ENCODE measurements at places on chromosomes 12 and 14. TPM values are rescaled to one million over a fixed set of nuclear protein-coding genes. Genes with fewer than 3 reads are reported as not detected.

TMEM119 gene
- 0.08 TPM for total RNA-seq

- H3K4me1 ChIP-seq, result no peaks in the 10 kb centered on the region
- no peaks in the 10 kb centered on the region for H3K36me3 ChIP-seq
- no peak overlapping the region for H3K27ac ChIP-seq
- DNase-seq, result no peak
These were observed 25.0 kb upstream of the DHRS7 start for GRCh38 chr14:60189923-60190840.

DNA sequence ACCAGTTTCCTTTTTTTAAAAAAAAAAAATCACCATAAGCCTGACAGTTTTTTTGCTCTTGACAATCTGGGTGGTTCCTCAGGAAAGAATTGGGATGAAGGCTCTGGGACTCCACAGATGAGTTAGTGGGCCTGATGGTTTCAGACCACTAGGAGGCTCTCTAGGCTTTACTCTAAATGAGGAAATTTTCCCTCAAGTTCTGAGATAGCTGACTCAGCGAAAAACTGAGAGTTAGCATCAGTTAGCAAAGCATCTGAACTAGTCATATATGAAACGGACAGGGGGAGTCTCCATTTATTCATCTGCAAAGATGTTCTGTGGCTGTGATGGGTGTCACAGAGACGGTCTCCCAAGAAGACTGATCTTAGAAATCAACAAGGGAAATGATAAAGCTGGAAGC, 314.3 kb upstream of the OR4E1 start:
- H3K36me3 ChIP-seq, result no peaks in the 10 kb centered on the region
- no peak overlapping the region for H3K27ac ChIP-seq
- H3K4me1 ChIP-seq, result no peaks in the 10 kb centered on the region
- H3K27me3 ChIP-seq, result peaks cover 4% of the 10 kb centered on the region
- no peak overlapping the region for H3K4me3 ChIP-seq
- no peak for DNase-seq

DNA sequence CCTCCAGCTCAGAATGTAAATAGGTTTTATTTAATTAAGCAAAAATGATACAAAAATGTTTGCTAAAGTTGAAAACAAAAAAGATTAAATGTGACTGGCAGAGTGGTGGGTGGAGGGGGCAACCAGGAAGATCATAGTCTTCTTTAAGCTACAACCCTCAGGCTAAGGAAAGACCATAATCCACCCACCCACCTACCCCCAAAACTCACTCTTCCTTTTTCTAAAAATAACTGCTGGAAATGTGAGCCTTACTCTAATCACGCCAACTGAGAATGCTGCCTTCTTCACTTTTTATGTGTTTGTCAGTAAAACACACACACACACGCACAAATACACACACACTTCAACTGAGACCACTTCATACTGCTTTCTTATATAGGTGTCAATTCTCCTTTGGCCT, 230.0 kb upstream of the EGLN3 start:
- DNase-seq, result no peak
- H3K4me1 ChIP-seq, result no peaks in the 10 kb centered on the region
- H3K36me3 ChIP-seq, result no peaks in the 10 kb centered on the region
- no peak overlapping the region for H3K27ac ChIP-seq

DNA sequence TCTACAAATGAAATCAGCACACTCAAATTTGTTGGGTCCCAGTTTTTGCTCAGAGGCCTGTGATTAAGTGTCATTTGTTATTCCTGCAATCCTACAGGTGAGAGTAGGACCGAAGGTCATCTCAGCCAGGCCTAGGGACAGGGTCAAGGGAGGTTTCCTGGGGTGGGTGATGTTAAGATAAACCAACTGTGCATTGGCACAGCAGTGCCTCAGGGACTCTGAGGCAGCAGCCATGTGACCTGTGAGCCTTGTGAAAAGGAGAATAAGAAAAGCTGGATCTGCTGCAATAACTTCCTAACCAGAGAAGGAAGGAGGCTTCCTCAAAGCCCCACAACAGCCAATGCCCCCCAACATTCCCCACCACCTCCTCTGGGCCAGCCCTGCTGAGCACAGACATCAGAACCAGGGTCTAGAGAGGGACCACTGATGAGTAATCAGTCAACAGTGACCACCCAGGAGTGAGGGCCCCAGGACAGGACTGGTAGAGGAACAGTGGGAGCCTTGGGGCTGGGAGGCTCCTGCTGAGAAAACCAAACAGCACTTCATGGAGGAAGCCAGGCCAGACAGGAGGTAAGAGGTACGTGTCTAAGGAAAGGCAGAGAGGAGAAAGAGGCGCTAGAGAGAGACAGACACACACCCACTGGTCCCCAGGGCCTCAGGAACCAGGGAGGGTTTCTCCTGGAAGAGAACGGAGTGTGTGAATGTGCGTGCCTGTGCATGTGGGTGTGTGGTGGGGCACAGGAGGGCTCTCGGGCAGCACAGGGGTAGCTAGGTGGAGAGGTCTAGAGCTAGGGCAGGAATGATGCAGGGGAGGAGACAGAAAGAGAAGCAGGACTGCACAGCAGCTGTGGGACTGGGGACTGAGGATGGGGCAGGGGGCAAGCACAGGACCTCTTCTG, 82.4 kb downstream of the ITPK1 start:
- H3K4me1 ChIP-seq, result peaks cover 25% of the 10 kb centered on the region
- no peak overlapping the region for H3K4me3 ChIP-seq

GRCh38 chr14:80216818-80217217, 5.5 kb upstream of the DIO2 start:
- DNase-seq, result no peak
- peaks cover 3% of the 10 kb centered on the region for H3K4me1 ChIP-seq
- H3K4me3 ChIP-seq, result no peak overlapping the region
- H3K36me3 ChIP-seq, result no peaks in the 10 kb centered on the region

GRCh38 chr12:6148061-6148460, 23.6 kb upstream of the VWF start:
- H3K36me3 ChIP-seq, result no peaks in the 10 kb centered on the region
- H3K27me3 ChIP-seq, result no peaks in the 10 kb centered on the region
- no peaks in the 10 kb centered on the region for H3K4me1 ChIP-seq
- H3K4me3 ChIP-seq, result no peak overlapping the region

DNA sequence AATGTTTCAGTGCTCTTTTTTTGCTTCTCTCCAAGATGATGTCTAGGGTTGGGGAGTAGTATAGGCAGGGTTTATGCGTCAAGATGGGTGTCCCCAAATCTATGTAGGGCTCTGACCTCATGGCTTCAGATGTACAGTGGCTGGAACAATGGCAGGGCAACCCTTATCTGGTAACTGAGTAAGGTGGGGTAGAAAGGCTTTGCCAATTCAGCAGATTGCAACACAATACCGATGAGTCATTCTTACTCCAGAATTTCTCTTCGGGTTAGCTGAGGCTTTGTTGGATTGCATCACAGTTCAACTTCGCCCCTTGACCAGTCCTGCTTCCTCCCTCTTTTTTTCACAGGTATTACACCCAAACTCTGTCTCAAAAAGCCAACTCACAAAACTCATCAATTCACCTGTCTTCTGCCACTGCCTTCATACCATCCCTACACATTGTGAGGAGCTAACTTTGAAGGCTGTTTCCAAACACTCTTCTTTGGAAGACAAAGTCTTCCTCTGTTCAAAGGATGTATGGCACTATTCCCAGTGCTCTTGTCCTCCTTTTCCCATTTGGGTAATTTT, 190.2 kb upstream of the CNOT2 start:
- peak overlapping the region; percentile 31 for H3K27ac ChIP-seq
- H3K4me1 ChIP-seq, result peaks cover 41% of the 10 kb centered on the region
- H3K4me3 ChIP-seq, result no peak overlapping the region
- no peak for DNase-seq
- H3K27me3 ChIP-seq, result no peaks in the 10 kb centered on the region
- no peaks in the 10 kb centered on the region for H3K36me3 ChIP-seq

DNA sequence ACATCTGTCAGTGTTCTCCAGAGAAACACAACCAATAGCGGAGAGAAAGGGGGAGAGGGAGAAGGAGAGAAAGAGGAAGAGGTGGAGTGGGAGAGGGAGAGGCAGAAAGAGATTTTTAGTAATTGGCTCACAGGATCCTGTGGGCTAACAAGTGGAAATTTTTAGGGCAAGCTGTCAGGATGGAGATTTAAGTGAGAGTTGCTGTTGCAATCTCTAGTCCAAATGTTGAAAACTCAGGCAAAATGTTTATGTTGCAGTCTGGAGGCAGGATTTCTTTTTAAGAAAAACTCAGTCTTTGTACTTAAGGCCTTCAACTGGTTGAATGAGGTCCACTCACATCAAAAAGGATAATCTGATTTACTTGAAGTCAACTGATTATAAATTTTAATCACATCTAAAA, 12.5 kb upstream of the GLIPR1L2 start:
- no peaks in the 10 kb centered on the region for H3K36me3 ChIP-seq
- no peaks in the 10 kb centered on the region for H3K27me3 ChIP-seq
- H3K4me3 ChIP-seq, result no peak overlapping the region
- DNase-seq, result no peak
- H3K27ac ChIP-seq, result no peak overlapping the region
- no peaks in the 10 kb centered on the region for H3K4me1 ChIP-seq
